Thymus (tissue), 14 donors: ENCODE measurements at places on chromosomes 12 and 14.
A peak's percentile ranks its signal among the peaks of the same experiment; 100 is the strongest.

DNA sequence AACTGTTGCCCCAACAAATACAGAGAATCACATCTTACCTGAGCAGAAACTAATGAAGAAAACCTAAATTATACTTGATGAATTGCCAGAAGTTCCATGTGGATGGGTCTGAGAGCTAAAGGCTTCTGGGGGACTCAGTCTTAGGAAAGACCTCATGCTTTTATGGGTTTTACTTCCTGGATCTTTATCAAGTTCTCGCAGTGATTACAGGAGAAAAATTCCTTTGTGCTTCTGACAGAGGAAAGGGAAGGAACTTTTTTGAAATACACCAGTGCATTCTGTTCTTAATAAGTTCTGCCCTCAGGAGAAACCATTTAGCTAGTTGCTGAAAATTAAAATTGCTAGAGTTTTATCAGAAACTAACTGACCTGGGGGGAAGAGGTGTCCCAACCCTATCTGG is 203.9 kb upstream of the KITLG start:
- DNase-seq = no peak

DNA sequence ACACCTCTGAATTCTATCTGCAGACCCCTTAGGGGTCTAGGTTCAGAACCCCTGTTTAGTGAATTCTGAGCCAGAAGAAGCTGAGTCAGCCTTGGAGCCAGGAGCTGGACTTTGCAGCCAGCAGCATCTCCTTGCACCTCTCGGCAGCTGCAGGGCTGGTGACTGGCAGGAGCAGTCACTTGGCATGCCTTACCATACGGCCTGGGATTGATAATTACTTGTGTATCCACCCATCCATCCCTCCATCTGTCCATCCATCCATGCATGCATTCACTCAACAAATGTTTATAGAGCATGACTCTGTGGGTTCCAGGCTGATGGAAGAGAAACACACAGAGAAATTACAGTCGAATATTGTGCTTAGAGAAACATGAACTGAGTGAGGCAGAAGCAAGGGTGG is 67.5 kb upstream of the PRIMA1 start:
- no peak for DNase-seq

DNA sequence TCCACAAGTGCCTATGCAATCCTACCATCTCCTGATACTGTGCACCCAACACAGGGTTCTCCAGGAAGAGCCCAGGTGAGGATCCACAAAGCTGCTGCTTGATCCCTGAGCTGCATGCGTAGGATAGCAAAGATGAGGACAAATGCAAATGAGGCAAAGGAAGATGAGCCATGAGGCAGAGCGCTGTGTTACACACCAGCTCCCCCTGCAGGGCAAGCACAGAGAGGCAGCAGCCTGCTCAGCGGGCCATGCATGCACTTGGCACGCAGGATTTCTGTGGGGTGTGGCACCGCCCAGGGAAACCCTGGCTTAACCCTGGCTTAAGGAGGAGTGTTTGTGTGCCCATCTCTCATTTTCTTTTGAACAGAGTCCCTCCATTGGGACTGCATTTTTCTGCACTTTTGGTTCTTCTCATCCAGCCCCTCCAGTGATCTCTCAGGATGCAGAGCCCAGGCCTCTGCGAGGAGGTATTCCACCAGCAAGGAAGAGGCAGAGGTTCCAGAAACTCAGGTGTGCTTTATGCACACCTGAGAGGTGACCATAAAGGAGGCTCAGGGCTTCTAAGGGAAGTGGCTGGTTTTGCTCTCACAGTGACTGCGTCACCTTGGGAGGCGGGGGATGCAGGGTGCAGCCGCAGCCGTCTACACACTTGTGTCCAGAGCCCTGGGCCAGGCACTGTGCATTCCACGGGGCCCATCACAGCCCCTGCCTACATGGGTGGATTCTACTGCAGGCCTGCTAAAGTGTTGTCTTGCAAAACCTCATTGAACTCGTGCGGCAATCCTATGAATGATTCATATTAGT is 973.3 kb upstream of the TMEM132C start:
- peak; percentile 4 for DNase-seq

DNA sequence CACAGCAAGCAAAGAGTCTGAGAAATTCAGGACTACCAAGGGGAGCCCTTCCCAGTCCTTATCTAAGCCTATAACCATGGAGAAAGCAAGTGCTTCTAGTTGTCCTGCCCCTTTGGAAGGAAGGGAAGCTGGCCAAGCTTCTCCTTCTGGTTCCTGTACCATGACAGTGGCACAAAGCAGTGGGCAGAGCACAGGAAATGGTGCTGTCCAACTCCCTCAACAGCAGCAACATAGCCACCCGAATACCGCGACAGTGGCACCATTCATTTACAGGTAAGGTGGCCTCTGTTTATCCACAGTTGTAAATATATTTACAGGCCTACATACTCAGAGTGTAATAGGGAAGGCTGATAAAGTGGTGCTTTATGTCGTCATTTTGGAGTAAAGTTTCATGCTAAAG is 176.5 kb downstream of the NAV3 start:
- DNase-seq = no peak

DNA sequence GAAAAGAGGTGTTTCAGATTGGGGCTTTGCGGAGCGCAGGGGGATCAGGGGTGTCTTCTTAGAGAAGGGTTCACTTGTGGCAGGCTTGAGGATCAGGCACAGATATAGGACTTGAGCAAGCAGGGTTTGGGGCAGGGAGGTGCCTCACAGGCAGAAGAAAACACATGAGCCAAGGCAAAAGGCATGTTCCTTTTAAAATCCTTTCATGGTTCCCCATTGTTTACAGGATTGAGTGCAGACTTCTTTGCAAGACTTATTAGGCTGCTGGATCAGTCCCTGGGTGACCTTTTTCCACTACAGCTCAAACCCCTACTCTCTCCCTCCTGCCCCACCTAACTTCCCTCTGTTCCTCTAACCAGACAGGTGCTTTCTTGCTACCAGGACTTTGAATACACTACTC is 19.7 kb downstream of the HSPB8 start:
- DNase-seq = no peak

DNA sequence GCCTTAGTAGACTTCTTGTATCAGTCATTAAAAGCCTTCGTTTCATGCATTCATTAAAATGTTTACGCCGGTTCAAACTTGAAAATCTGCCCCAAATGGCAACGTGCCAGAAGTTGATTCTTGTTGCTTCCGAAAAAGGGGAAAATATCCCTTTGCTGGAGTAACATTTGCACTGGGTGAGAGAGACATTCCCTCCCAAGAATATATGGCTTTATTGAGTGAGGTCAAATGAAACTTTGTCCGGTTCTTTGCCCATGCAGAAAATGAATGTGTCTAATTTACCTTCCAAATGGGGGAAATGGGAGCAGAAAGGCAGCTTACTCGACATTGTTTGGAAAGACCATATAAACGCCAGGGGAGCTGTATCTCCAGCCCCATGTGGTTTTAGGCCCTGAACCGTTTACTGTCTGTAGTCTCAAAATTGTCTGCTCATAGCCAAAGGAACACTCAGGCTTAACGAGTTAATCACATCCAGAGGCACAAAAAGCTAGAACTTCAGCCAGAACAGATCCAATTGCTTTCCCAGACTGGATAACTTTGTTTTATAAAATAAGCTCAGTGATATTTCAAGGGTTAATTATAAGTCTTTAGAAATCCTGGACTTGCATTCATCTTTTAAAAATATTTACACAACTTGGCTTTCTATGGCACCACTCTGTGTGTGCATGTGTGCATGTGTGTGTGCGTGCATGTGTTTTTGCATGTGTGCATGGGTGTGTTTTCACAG is 2.9 kb upstream of the EMP1 start:
- DNase-seq = no peak

GRCh38 chr12:99553461-99553860 is 94.1 kb upstream of the GARIN6 start:
- no peak for DNase-seq

GRCh38 chr12:96099986-96100385 is 64.6 kb upstream of the LTA4H start:
- DNase-seq = no peak

- DNase-seq = no peak
Measured at GRCh38 chr12:67091204-67091603, 178.0 kb upstream of the CAND1 start.

GRCh38 chr14:43938588-43939281 is 568.3 kb downstream of the FSCB start:
- DNase-seq = no peak

DNA sequence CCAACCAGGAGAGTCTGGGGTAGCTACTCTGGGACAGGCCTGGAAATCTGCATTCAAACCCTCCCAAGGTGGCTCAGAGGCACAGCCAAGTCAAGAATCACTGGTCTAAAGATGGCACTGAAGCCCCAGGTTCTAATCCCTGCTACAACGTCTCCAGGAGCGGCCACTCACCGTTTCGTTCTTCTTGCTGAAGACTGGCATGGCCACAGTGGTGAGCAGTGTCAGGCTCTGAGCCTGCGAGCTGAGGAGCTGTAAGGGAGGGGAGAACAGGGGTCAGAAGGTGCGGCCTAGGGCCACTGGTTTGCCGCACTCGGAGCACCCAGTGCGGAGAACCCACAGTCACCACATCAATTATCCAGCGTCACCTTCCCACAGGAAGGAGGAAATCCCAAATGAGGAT is 38.8 kb downstream of the CACNA2D4 start:
- no peak for DNase-seq

DNA sequence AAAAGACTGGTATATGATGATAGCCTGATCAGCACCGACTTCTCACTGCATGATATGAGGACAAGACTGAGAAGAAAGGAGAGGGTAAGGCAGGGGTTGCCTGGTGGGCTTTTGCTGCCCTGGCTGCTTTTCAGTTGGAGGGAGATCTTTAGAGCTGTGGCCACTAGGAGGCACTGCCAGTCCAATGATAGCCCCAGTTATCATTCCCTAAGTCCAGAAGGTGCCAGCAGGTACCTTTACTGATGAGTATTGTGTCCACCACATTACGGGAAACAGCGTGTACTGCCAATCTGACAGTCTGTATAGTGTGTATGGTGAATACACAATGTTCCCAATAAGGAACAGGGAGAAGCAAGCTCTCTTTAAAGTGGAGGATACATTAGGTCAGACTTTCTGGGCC is 55.8 kb upstream of the CCDC175 start:
- DNase-seq = no peak

- DNase-seq = no peak
Measured at GRCh38 chr12:100141666-100141997, 1.0 kb downstream of the BLTP3B start.
